Activated B cell treated with CpG ODN at 0.5 μM for 24 hours (primary cell): ENCODE measurements at places on chromosomes 3 and 15. TPM values are rescaled to one million over a fixed set of nuclear protein-coding genes. Genes with fewer than 3 reads are reported as not detected.

Gene MLF1
- total RNA-seq: not detected in 2 replicates

Gene CILP
- total RNA-seq: 0.10 and 0.18 TPM in 2 replicates

Gene ISLR2
- not detected in 2 replicates for total RNA-seq

Gene RARB
- not detected in 2 replicates for total RNA-seq

Gene ANKUB1
- not detected in 2 replicates for total RNA-seq

Gene TGM5
- 0.11 and 0.17 TPM in 2 replicates for total RNA-seq

Gene VILL
- 21.6 and 23.8 TPM in 2 replicates for total RNA-seq

Gene UROC1
- not detected in 2 replicates for total RNA-seq

Gene PTPRG
- 0.22 and 0.56 TPM in 2 replicates for total RNA-seq

Gene WDR93
- 0.10 and 0.16 TPM in 2 replicates for total RNA-seq

Gene TRPM1
- 0.05 TPM in 1 of 2 replicates, not detected in the other for total RNA-seq

Gene MEGF11
- not detected in 2 replicates for total RNA-seq

Gene HOMER2
- 9.2 and 9.4 TPM in 2 replicates for total RNA-seq

Gene GOLGA8S
- total RNA-seq: 0.09 and 0.10 TPM in 2 replicates

Gene GOLGA8Q
- total RNA-seq: 0.64 and 1.8 TPM in 2 replicates

Gene IQSEC1
- total RNA-seq: 260 and 296 TPM in 2 replicates

Gene TLNRD1
- total RNA-seq: 25.7 TPM in 2 replicates

Gene GPR15
- total RNA-seq: 3.7 and 4.5 TPM in 2 replicates

Gene HRH1
- not detected in 2 replicates for total RNA-seq

Gene NANOGP8
- 0.47 TPM in 1 of 2 replicates, not detected in the other for total RNA-seq

Gene ATOSA
- total RNA-seq: 73.8 and 96.8 TPM in 2 replicates

Gene MED12L
- 1.5 and 2.6 TPM in 2 replicates for total RNA-seq

Gene SPESP1
- total RNA-seq: 0.44 and 0.78 TPM in 2 replicates

Gene HCN4
- not detected in 2 replicates for total RNA-seq

Gene TMEM207
- total RNA-seq: not detected in 2 replicates

Gene RLBP1
- total RNA-seq: not detected in 2 replicates

Gene PRR20G
- not detected in 2 replicates for total RNA-seq

Gene CIDEC
- total RNA-seq: not detected in 2 replicates

Gene NMB
- total RNA-seq: 2.9 and 3.8 TPM in 2 replicates

Gene RTP4
- total RNA-seq: 7.4 and 9.0 TPM in 2 replicates

Gene CACNA2D2
- total RNA-seq: 0.34 and 0.53 TPM in 2 replicates

Gene QARS1
- total RNA-seq: 321 and 342 TPM in 2 replicates

Gene GATA2
- total RNA-seq: not detected in 2 replicates

Gene FSD2
- total RNA-seq: not detected in 2 replicates

Gene CHCHD6
- total RNA-seq: 7.5 and 10.0 TPM in 2 replicates

Gene NPHP3
- total RNA-seq: 20.2 and 23.2 TPM in 2 replicates

Gene MYZAP
- 0.88 and 1.00 TPM in 2 replicates for total RNA-seq

Gene HES1
- 5.0 and 5.9 TPM in 2 replicates for total RNA-seq

Gene CYP8B1
- total RNA-seq: not detected in 2 replicates

Gene PLAAT1
- not detected in 2 replicates for total RNA-seq

Gene GOLGA8T
- total RNA-seq: not detected in 2 replicates

Gene PTH1R
- total RNA-seq: not detected in 2 replicates

Gene PLSCR2
- total RNA-seq: not detected in 2 replicates

Gene NT5DC2
- 9.5 and 9.9 TPM in 2 replicates for total RNA-seq

Gene SFMBT1
- 24.6 and 31.6 TPM in 2 replicates for total RNA-seq

Gene CX3CR1
- total RNA-seq: 0.12 and 0.38 TPM in 2 replicates

Gene ACVR2B
- 1.4 TPM in 2 replicates for total RNA-seq

Gene RTP3
- total RNA-seq: not detected in 2 replicates

Gene NAALADL2
- total RNA-seq: 0.56 TPM in 1 of 2 replicates, not detected in the other

Gene GUCA1C
- total RNA-seq: not detected in 2 replicates

Gene GNAT1
- not detected in 2 replicates for total RNA-seq

Gene GOLGA6D
- total RNA-seq: not detected in 2 replicates

Gene CADPS
- total RNA-seq: 0.05 TPM in 1 of 2 replicates, not detected in the other

Gene SI
- not detected in 2 replicates for total RNA-seq

Gene MRAS
- 0.07 TPM in 1 of 2 replicates, not detected in the other for total RNA-seq

Gene GP5
- 0.18 and 0.22 TPM in 2 replicates for total RNA-seq

Gene FBXW12
- total RNA-seq: not detected in 2 replicates

Gene CTDSPL2
- 44.6 and 46.8 TPM in 2 replicates for total RNA-seq

Gene MGA
- 49.9 and 58.3 TPM in 2 replicates for total RNA-seq
